ENCODE measurements at places on chromosomes 5 and 9.
A peak's percentile ranks its signal among the peaks of the same experiment; 100 is the strongest.

GRCh38 chr9:3708751-3709150 lies 182.9 kb upstream of the RFX3 start:
- DNase-seq, result no peak

GRCh38 chr9:3699883-3700282 lies 174.1 kb upstream of the RFX3 start:
- no peak for DNase-seq

DNA sequence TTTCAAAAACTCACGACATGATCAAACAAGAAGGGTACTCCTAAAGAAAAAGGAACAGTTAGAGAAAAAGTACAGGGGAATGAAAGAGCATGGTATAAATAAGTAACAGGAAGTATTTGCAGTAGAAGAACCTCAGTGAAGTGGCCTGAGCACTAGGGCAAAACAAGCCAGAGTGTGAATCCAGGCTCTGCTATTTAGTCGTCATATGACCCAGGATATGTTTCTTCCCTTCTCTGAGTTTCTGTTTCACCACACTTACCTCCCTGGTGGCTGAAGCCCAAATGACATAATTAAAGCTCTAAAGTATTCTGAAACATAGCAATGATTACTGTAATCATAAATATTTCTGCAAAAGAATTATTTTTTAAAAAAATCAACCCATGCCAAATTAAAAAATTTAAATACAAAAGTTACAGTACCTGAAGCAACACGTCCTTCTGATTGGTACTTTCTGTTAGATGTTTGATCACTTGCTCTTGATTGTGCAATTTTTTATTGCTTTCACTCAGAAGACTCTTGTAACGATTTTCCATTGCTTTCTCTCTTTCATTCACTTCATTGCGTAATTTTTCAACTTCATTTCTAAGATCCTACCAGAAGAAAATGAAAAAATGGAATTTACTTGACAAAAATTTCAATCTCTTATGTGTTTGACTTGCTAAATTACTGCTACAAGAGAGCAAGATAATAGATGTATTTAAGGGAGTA lies 88.9 kb downstream of the CDK5RAP2 start:
- DNase-seq, result peak; percentile 69

GRCh38 chr5:174328631-174329299 lies 283.3 kb downstream of the NSG2 start:
- no peak for DNase-seq

GRCh38 chr5:93756372-93756771 lies 15.0 kb upstream of the POU5F2 start:
- no peak for DNase-seq

GRCh38 chr5:168941901-168942300 lies 359.0 kb downstream of the SLIT3 start:
- no peak for DNase-seq

DNA sequence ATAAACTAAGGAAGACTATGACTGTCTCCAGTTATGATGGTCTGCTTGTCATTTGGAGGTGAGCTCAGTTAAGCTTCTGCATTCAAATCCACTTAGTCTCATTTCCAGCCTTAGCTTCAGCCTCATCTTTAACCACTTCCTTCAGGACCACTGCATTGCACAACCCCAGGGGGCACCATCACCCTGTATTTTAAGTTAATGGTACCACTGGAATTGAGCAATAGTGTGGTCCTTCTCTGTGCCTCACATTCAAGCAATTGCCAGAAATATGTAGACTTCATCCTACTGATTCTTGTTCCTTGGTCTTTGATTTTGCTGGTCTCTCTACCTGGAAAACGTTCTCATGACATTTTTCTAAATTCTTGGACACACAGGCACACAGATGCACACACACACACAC lies 131.5 kb upstream of the PTPN3 start:
- DNase-seq, result no peak

DNA sequence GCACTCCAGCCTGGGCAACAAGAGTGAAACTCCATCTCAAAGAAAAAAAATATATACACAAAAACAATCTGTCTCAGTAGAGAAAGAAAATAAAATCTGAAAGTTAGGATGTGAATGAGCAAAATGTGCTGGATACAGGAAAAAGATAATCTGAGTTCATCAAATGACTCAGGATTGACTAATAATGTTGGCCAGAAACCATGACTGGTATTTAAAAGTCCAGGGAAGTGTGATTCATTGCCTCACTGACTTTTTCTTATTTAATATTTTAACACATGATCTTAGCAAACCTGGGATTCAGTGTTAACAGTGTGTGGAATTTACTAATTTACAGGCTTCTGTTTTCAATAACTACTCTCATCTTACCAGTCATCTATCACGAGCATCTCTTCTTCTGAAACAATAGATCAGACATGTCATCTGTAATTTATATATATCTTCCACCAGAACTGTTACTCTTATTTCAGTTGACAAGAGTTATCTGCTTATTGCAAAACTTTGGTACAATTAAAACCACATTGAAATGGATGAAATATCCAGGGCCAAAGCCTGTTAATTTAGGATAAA lies 256.7 kb downstream of the CDH12 start:
- DNase-seq, result no peak

- DNase-seq, result no peak
These were observed 93.8 kb upstream of the FAM120A start for GRCh38 chr9:93357649-93358048.

GRCh38 chr5:150489360-150490295 lies 18.3 kb upstream of the NDST1 start:
- DNase-seq, result peak; percentile 68
